ENCODE measurements at places on chromosomes 5 and 9.

DNA sequence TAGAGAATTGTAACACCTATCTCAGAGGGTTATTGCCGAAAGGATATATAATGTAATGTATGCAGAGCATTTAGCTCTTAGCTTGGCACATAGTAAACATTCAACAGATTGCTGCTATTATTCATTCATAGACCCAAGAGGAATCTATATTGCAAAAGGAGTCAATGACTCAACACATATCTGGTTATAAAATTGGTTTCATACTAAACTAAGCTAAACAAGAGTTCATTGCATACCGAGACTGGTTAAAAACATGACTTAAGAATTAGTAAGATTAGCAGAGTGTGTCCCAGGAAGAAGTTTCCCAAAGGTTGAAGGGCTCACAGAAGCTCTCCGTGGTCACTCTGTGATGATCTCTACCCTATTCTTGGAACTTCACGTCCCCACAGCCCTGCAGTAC lies 339.6 kb upstream of the CCNH start:
- no peak for DNase-seq

DNA sequence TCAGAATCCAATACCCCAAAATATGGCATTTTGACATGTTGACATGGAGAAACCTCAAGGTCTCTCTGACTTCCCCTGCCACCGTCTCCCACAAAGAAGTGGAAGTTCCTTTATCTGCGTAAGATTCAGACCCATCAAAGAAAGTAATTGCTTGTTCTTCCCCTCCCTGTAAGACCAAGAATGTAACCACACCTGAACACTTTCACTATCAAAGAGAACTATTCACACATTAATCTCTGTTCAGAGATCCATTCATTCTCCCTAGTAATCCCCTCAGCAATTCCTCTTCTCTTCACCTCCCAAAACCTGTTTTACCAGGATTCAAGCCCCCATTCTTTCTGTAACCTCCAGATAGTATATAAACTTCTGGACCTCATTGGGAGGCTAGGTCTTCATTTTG lies 4.1 kb upstream of the SLC1A1 start:
- no peak for DNase-seq

GRCh38 chr5:1011226-1011631 lies 2.6 kb downstream of the NKD2 start:
- no peak for DNase-seq

- DNase-seq: no peak
These were observed 1770.8 kb upstream of the CDH9 start for GRCh38 chr5:28808967-28809810.

GRCh38 chr5:145295236-145295835 lies 539.8 kb downstream of the PRELID2 start:
- no peak for DNase-seq

- DNase-seq: no peak
These were observed 3.3 kb downstream of the SHISAL2B start for GRCh38 chr5:64693636-64694035.

DNA sequence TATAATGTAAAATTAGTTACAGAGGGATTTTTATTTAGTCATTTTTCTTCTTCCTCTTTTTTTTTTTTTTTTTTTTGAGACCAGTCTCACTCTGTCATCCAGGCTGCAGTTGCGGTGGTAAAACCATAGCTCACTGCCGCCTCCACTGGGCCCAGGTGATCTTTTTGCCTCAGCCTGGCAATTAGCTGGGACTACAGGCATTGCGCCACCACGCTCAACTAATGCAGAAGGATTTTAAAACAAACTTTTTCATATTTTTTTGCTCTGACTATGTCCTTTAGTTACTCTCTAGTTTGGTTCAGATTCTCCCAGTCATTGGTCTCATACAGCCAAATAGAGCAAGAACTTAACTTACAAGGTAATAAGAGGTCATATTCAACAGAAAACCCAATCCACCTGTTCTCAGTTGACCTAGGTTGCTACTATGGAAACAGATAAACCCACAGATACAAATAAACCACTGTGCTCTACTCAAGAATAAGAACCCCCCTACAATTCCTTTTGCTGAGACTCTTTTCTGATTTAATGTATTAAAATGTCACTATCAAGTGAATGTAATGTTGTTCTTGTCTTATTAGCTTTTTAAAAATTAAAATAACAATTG lies 50.1 kb upstream of the TTC39B start:
- no peak for DNase-seq
